NCI-H1436 (cell line): ENCODE measurements at places on chromosomes 5 and 9.

- no peak for DNase-seq
Measured at GRCh38 chr5:154356020-154356655, 89.7 kb upstream of the SAP30L start.

DNA sequence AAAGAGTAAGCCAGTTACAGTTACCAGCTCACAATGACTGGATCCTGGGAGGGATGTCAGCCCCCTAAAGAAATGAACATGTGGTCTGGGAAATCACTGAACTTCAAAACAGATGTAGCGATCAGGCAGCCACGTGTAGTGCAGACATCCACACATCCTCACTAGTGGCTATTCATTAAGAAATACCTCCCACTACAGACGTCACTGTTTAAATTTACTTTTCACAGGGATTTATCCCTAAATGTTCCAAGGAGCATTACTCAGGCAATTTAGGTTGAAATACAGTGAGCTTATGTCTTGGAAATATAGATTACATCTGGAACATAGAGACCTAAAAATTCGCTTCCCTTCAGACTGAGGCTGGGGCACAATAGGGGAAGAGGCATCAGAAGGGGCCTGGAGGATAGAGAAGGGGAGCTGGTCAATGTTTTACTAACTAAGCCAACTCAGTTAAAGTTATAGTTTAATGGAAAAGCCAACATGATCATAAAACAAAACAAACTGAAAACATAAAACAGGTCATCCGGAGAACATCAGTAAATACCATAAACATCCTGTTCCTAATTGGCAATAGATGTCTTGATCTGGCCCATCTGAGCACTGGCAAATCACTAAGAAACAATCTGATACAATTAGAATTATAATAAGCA, 92.3 kb downstream of the FANCC start:
- DNase-seq: no peak

DNA sequence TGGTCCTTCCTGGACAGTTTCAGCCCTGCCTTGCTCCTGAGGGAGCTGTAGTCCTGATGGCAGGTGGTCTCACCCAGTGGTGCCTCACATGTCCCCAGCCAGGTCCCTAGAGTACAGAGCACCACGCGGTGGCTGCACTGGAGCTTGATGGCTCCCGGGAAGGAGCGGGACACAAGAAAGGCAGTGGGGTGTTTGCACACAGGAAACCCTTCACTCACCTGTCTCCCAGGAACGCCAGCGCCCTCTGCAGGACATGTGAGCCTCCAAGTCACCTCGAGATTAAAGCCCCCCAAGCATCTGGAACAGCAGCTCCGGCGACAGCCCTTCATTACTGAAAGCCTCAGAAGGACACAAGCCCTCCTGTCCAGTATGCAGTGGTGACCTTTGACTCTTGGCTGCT, 19.9 kb upstream of the TMEM250 start:
- DNase-seq: peak; percentile 74

DNA sequence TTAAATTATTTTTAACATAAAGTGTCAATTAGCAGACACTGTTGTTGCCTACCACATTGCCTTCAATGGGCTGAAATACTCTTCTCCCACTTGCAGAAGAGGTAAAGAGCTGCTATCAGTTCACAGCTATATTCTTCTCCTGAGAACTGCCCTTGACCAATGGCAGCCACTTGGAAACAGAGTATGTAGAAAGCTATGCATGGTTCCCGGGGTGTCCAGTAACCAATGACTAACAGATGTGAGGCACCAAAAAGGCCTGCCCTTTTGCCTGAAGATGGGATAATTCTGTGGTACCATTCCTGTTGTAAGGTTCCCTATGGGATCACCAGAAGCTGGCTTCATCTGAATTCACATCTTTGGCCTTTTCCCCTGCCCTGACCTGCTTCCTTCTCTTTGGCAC, 181.4 kb upstream of the MAP3K1 start:
- DNase-seq: no peak

DNA sequence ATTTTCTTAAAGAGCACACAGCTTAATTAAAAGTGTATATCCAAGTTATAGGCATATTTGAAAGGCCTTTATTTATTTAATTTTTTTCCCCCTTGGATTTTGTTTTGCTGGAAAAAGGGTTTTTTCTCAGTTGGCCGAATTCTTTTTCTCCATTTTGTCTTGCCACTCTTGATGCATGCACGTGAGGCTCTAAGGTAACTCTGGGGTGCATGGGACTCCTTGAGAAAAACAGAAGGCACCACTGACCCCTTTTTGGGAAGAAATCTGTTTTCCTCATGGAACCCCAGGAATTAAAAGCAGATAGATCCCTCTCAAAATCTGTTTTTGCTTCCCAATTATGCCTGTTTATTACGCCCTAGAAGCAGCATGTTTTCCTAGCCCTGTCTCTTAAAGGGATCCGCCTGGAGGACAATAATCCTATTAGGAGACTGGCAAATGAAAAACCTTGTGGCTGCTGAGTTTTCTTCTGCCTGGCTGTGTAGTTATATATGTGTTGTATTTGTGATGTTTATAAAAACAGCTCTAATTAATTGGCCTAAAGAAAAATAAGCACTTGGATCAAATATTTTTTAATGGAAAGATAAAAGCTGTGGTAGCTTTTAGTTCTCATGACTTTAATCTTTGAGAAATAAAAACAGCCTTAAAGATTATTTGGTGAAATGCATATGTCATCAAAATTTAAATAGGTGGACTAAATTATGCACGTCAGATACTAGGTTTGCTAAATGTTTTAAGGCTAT, 435.1 kb upstream of the CDH9 start:
- DNase-seq: no peak
